ENCODE measurements at places on chromosomes 13 and 19.

- no peak for DNase-seq
Measured at GRCh38 chr13:31880851-31881494, 141.6 kb downstream of the RXFP2 start.

DNA sequence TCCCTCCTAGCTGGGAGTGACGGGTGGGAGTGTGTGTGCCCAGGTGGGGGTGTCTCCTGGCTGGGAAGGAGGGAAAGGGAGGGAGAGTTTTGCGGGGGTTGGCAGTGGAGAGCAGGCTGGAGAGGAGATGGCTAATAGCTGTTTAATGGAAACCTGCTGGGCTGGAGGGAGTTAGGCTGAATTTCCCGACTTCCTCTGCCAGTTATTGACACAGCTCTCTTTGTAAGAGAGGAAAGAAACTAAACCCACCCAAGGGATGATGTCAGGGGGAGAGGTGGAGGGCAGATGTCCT, 10.2 kb upstream of the ILF3 start:
- no peak for DNase-seq

- no peak for DNase-seq
Measured at GRCh38 chr13:83666141-83666540, 216.1 kb downstream of the SLITRK1 start.

DNA sequence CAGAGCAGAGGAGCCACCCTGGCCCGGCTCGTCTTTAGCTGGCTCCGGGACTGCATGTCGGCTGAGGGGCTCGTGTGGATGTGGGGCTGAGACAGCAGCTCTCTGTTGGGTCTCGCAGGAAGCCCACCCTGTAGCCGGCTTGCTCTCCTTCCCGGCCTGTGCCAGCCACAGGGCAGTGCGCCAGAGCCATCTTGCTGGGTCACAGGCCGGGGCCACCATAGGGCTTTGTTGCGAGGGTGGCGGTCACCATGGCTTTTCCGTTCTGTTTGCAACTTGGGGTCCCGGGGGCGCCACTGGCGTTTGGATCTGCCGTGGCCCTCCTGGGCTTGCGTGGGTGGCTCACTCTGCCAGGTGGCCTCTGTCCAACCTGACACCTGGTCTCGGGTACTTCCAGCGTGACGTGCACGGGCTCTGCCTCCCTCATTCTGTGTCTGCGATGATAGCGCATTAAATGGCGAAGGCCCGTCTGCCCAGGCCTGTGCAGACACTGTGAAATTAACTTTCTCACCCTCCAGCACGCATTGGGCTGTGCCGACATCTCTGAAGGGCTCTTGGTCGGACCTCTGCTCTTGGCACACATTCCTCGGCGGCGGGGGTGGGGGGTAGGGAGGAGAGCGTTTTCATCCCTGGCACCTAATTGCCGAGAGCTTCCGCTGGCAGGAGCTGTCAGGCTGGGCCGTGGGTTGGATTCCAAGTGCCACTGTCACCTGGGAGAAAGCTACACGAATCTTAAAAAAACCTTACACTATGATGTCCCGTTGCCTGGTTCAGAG, 95.1 kb downstream of the KDM4B start:
- DNase-seq, result no peak

- DNase-seq, result no peak
Measured at GRCh38 chr13:110234532-110234931, 72.4 kb downstream of the COL4A1 start.

DNA sequence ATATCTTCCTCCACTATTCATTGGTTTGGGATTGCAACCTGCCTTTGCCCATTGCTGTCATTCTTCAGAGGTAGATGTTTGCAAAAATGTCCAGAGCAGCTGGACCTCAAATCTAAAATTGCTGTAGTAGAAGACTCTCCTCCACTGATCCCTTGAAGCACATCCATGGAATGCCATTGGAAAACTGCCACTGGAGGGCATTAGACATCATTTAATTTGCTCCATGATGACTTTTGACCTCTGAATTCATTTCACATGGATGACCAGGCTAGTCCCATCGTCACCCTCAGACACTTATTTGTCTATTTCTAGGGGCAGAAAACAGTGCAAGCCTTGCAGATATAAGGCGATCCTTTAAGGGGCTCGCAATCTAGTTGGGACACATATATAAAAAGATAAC, 33.9 kb upstream of the FLT1 start:
- DNase-seq, result no peak

- no peak for DNase-seq
Measured at GRCh38 chr19:5369962-5370367, 29.4 kb upstream of the PTPRS start.

DNA sequence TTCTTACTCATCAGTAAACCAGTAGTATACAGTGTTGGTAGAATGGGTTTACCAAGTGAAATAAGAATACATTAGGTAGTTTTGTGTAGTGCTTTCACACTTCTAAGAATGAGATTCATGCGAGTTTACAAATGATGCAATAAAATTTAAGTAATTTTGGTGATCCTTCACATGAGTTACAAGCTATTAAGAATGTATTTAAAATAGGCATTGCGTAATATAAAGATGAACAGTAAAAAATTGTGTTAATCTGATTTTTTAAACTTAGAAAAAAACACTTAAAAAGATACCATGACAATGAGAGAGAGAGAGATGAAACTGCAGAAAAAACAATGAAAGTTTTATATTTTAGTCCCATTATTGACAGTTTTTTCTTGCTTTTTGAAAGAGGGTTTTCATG, 570.5 kb downstream of the SLITRK6 start:
- no peak for DNase-seq

DNA sequence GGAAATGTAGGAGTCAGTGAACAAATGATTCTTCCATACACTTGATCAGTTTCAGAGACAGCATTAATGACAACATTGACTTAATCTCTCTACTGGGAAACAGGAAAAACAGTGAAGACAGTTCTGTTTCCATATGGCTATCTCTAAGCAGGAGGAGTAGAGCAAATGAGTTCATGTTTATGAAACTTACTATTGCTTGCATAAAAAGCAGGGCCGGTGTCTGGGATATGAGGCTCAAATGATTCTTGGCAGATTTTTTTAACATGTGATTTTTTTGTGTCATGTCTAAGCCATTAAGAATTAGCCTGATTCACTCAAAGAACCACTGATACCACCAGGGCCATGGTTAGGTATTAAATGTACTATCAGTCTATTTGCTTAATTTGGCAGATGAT, 141.9 kb downstream of the SLC7A1 start:
- no peak for DNase-seq

GRCh38 chr13:110538632-110539031, 22.9 kb downstream of the RAB20 start:
- no peak for DNase-seq

GRCh38 chr13:113489549-113490495, 689 bp downstream of the DCUN1D2 start:
- no peak for DNase-seq

- no peak for DNase-seq
Measured at GRCh38 chr13:37014609-37015008, 14.0 kb downstream of the EXOSC8 start.

GRCh38 chr13:73870036-73870741, 264.0 kb downstream of the KLF12 start:
- no peak for DNase-seq

GRCh38 chr13:39877134-39877533, 221.7 kb downstream of the COG6 start:
- no peak for DNase-seq

DNA sequence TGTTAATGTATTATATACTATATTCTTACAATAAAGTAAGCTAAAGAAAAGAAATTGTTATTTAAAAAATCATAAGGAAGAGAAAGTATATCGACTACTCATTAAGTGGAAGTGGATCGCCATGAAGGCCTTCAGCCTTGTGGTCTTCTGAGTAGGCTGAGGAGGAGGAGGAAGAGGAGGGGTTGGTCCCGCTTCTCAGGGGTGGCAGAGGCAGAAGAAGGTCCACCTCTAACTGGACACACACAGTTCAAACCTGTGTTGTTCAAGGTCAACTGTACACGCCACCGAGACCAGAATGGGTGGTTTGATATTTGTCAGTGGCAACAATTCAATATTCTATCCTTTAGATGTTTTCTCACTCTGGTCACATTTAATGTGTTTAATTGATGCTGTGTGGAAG, 67.2 kb downstream of the ALOX5AP start:
- no peak for DNase-seq

GRCh38 chr13:74761801-74762757, 627.9 kb upstream of the KLF12 start:
- DNase-seq, result no peak

GRCh38 chr19:52086481-52086880, 9.1 kb downstream of the ZNF841 start:
- no peak for DNase-seq

DNA sequence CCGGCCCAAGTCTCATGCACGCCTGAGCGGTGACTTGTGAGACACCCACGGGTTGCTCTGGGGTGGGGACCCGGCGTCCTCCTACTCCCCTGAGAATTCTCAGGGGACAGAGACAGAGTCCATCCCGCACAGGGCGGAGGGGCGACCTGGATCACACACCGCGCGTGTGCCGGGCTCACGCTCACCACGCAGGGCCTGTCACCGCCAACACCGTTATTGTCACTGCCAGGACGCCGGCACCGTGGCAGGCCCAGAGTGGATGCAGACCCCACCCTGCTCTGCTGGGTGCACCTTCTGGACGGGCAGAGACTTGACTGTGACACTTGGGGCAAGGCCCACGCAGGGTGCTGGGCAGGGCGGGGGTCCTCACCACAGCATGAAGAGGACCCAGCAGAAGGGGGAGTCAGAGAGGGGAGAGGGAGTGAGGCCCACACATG, 16.2 kb downstream of the MOB3A start:
- no peak for DNase-seq

DNA sequence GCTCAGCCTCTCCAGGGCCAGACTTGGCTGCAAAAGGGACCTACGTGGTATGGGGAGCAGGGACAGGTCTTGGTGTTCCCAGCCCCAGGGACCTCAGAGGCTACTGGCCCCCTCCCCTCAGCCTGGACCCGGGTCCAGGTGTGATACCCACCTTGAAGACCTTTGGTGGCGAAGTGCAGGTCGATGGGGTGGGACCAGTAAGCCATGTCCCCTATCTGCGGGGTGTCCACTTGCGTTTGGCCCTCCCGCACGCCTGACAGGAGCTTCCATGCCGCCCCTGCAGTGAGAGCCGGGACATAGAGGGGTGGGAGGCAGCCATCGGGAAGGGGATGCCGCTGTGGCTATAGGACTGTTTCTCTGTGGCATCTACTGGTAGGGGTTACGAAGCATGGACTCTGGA, 4.0 kb upstream of the TGFB1 start:
- DNase-seq, result no peak

- DNase-seq, result no peak
Measured at GRCh38 chr13:109913186-109913585, 126.8 kb upstream of the IRS2 start.

DNA sequence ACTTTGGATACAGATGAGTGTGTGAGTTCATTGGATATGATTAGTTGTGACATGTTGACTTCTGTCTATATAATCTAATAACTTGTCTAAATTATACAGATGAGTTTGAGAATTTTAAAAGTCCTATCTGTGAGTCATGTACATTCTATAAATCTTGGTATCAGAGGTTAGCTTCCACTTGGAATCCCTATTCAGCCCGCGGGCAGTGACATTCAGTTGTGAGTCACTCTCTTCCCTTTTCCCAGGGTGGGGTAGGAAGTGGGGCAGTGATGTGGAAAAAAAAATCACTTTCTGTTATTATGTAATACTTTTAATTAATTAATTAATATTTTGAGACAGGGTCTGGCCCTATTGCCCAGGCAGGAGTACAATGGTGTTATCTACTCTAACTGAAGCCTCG, 33.0 kb upstream of the ZNF808 start:
- DNase-seq, result no peak

- DNase-seq, result no peak
Measured at GRCh38 chr13:79267560-79267959, 138.5 kb downstream of the RBM26 start.

GRCh38 chr13:110640591-110641029, 25.3 kb downstream of the NAXD start:
- no peak for DNase-seq

DNA sequence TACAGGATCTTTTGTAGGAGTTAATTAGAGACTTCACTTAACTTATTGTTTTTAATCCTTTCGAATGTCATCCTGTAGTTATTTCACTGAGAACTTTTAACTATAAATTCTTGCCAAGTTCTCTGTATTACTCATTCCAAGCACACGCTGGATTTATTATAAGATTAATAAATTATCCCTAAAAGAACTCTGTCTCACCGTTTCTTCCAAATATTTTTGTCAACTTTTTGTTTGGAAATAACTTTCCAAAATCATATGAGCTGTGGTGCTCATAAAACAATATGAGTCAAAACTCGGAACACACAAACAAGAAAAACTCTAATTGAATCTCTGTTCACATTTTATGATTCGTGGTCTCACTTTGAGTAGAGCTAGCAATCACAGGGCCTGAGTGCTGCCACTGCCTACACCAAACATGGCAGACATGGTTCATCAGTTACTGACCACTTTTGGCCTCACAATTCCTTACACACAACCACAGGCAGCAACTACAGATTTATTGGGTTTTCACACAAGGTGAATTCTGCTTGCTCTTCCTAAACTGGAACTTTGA, 412.0 kb downstream of the FGF14 start:
- no peak for DNase-seq

- DNase-seq, result no peak
Measured at GRCh38 chr13:75226733-75227435, 255.1 kb downstream of the TBC1D4 start.
